ENCODE measurements at places on chromosomes 4 and X. TPM values are rescaled to one million over a fixed set of nuclear protein-coding genes. Genes with fewer than 3 reads are reported as not detected.

DNA sequence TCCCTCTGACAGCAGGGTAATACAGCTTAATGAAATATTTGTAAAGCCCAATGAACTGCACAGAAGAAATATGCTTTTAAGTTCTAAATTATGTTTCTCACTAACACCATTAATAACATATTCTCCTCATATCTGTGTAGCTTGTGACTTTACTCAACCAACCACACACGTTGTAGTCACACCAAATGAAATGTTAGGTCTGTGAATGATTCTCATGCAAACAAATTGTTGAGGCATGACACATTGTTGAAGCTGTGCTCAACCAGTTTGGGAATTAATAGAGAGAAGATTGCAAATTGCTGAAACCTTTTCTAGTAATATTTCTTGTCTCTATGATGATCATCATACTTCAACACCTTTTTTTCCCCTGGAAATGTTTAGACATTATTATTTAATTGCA is 645.9 kb downstream of the PCDH7 start:
- no peak for DNase-seq

- DNase-seq = no peak
Measured at GRCh38 chr4:100184787-100185186, 5.5 kb downstream of the DDIT4L start.

- DNase-seq = no peak
Measured at GRCh38 chr4:42492962-42493361, 95.7 kb downstream of the SHISA3 start.

DNA sequence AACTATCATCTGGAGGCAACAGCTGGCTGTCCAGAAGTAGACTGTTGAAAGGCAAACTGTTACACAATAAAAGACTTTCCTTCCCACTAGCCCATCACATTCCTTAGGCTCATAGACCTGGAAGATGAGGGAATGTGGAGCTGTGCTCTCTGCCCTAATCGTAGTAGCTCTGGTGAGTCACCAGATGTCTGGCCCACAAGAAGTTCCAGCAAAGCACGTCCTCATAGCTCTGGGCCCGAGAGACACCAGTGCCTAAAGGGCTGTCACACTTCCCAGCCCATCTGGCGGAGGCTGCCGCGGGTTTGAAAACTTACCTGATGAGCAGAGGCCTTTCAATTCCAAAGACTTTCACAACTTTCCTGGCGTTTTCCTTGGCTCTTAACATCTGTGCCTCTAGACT is 81.7 kb upstream of the STOX2 start:
- DNase-seq = no peak

MAGEA10 gene
- total RNA-seq = not detected
